ENCODE measurements at places on chromosomes 2 and 18.

DNA sequence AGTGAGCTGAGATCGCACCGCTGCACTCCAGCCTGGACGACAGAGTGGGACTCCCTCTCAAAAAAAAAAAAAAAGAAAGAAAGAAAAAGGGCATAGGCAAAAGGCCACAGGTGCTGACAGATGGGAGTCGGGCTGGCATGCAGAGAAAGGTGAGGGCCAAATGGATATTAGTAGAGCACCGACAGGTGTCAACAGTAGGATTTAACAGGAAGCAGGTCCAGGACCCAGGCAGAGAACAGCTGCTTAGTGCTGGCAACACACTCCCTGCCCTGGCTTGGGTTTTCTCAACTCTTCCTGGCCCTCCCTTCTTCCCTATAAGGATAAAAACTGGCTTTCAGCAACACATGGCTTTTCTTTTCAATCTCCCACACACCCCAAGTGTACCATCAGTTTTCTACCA lies 84.9 kb downstream of the MRO start:
- DNase-seq, result no peak

DNA sequence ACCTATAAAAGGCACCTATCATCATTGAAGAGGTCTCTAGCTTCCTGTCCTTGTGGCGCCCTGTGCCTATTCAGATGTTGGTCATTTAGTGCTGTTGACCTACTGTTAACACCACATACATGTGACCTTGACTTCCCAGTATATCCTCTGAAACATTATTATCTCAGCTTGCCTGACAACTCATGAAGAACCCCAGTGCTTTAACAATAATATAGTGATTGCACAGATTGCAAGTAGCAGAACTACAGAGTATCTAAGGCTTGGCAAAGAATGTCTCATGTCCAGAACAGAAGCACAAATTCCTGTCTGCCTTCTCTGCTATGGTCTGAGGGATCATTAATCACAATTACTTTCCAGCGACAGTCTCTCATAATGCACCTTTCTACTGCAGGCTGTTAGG lies 165.3 kb downstream of the LCLAT1 start:
- no peak for DNase-seq

DNA sequence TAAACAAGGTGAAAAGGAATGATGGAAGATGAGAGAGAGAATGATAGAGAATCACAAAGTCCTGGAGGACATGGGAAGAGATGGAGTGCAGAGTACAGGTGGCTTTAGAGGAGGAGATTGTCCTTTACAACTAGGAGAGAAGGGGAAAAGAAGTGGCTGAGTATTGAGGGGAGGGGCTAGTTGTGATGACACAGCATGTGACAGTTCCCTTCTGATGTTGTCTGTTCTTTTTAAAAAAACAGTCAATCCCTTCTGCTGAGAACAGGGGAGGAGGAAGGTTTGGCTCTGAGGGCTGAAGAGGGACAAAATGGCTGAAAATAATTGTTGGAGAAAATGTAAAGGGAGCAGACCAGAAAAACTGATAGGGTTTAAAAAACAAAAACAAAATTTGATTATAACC lies 44.0 kb downstream of the STEAP3 start:
- DNase-seq, result no peak

GRCh38 chr2:208334230-208334629 lies 68.2 kb downstream of the PIKFYVE start:
- DNase-seq, result no peak

- peak; percentile 52 for DNase-seq
Measured at GRCh38 chr2:16656784-16657391, 8.7 kb downstream of the CYRIA start.

GRCh38 chr18:60147323-60147722 lies 225.3 kb downstream of the MC4R start:
- no peak for DNase-seq

- no peak for DNase-seq
Measured at GRCh38 chr2:40416486-40416885, 35.4 kb downstream of the SLC8A1 start.

GRCh38 chr2:169275696-169276444 lies 86.5 kb downstream of the LRP2 start:
- no peak for DNase-seq

DNA sequence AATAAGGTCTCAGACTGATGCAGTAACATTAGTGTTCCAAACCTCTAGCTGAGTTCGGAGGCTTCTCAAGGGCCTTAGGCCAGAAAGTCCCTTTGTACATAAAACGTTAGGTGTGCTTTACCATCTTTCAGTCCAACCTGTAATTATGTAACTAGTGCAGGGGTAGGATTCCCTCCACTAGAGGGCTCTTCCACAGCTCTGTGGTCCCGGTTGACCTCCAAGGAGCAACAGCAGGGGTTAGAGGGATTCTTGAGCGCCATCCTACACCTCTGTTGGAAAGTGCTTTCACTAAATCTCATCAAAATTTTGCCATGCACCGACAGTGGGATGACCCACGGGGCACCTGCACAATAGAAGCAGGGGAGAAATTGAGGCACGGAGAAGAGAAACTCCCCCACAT lies 155.8 kb upstream of the LRP1B start:
- DNase-seq, result no peak

DNA sequence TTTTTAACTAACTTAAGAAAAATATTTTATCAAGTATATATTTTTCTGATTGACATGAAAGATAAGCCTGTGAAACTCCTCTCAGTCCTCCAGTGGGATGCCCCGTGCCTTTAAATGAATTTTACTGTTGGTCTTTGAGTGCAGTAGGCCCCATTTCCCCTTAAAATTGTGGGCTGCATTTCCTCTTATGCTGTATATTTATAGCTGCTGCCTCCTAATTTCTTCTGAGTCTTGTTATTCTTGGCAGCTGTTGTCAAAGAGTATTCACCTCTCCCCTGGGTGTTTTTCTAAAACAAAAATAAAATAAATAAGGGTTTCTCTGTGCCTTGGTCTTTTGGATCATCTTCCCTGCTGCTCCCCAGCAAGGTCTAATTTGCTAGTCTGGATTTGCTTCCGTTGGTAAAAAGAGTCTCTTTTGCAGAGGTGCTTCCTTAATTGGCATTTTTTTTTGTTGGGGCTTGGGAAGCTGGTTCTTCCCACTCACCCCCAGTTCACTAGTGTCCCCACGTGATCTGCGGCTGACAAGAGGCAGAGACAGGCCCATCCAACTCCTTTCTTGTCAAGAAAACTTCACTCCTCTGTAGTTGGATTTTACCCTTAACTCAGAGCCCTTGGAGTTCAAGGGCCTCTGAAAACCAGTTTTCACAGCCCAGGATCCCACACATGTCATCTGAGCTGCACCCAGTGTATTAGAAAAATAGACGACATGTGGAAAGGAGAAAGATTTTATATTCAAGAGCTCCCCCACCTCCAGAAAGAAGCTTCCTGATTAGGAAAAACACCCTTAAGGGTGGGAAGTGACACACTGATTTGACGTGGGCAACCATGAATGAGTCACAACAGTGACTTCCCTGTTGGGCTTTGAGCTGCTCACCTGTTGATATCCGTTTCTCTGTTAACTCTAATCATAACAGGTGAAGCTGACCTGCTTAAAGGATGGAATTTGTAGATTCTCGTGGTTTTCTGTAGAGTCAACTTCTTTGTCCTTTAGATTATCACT lies 431.5 kb downstream of the DCDC2C start:
- DNase-seq, result peak; percentile 25

GRCh38 chr2:185990861-185991525 lies 252.4 kb downstream of the FSIP2 start:
- no peak for DNase-seq

GRCh38 chr18:34223164-34223892 lies 1.4 kb downstream of the NOL4 start:
- no peak for DNase-seq

DNA sequence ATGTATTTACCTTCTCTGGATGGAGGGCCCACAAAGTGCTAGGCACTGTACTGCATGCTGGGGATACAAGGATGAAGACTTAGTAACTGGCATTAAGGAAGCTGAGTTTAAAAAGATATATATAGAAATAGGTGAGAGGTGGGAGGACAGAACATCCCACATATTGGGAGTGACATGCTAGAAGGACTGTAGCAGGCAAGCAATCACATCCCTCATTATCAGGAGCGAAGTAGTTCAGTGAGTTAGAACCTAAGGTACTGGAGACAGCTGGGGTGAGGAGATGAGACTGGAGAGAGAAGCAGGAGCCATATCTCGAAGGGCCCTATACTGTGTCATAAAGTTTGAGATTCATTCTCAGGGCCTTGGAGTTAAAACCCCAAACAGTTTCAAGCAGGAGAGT lies 10.9 kb upstream of the OSBPL1A start:
- no peak for DNase-seq

- DNase-seq, result no peak
Measured at GRCh38 chr2:10557506-10558265, 109.6 kb upstream of the ODC1 start.

GRCh38 chr2:42809819-42810120 lies 17.4 kb upstream of the HAAO start:
- no peak for DNase-seq

- DNase-seq, result no peak
Measured at GRCh38 chr18:48544116-48544515, 5.3 kb downstream of the CTIF start.

DNA sequence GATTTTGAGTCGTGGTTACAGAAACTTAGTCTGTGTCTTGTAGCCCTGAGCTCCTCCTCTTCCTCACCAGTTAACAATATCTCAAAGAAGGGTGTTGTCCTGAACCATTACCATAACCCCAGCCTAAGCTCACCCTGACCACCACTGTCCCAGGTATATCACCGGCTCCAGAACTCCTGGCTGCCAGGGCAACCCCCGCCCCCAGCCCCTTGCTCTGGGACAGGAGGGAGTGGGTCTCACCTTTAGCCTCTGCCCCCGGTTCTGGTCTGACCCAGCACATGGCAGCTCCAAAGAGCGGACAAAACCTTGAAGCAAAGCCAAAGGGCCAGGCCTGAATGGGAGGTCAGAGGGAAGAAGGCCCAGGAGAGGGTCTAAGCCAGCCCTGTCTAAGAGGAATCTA lies 5.6 kb upstream of the PSMD1 start:
- DNase-seq, result no peak

DNA sequence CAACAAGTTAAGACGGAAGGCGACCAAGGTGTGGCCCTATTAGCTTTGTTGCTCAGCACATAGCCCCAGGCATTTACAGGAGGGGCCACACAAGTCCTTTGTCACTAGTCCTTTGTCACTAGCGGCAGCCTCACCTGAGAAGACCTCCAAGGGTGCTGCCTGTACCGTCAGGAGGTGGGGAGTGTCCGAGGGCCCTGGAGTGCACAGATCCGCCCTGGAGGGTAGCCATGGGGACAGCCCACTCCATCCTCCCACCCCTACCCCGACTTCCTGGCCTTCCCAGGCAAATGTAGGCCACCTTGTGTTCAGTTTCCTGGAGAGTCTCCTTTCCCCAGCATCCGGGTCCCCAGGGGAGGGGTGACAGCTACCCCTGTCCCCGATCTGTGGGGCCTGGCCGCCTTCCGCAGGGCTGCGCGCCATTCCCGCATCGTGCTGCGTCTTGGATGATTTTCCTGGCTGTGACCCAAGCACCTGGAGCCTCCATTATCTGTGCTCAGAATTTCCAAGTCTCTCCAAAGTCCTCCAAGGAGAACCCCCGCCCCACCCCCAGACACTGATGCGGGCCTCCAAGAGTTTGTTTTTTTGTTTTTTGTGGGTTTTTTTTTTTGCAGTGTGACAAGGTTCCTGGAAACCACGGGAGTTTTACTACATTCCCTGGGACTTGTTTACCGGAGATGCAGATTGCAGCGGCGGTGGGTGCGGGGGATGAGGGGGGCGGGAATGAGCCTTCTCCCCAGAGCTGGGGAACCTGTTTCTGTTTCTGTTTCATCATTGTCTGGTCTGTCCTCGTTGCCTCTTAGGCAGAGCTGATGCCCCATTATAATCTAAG lies 28.6 kb downstream of the TEX44 start:
- no peak for DNase-seq

- no peak for DNase-seq
Measured at GRCh38 chr2:109613081-109613921, 465 bp downstream of the SEPTIN10 start.

- DNase-seq, result no peak
Measured at GRCh38 chr2:58638256-58638805, 397.2 kb upstream of the FANCL start.

- no peak for DNase-seq
Measured at GRCh38 chr2:43579275-43579981, 16.4 kb downstream of the THADA start.

DNA sequence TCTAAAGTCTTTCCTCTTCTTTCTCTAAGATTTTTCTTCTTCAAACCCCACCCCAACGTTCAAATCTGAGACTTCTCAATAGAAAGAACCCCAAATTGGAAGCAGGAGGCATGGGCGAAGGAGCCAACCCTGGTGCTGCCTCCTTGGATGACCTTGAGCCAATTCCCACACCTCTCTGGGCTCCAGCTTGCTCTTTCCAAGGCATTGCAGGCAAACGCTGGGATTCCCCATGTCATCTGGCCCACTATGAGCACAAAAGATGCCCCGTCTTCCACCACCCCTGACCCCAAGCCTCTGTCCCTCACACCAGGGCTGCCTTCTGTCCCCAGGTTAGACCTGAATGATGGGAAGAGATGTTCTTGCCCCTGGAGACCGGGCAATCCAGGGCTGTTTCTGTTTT lies 57.0 kb downstream of the TTC32 start:
- no peak for DNase-seq

DNA sequence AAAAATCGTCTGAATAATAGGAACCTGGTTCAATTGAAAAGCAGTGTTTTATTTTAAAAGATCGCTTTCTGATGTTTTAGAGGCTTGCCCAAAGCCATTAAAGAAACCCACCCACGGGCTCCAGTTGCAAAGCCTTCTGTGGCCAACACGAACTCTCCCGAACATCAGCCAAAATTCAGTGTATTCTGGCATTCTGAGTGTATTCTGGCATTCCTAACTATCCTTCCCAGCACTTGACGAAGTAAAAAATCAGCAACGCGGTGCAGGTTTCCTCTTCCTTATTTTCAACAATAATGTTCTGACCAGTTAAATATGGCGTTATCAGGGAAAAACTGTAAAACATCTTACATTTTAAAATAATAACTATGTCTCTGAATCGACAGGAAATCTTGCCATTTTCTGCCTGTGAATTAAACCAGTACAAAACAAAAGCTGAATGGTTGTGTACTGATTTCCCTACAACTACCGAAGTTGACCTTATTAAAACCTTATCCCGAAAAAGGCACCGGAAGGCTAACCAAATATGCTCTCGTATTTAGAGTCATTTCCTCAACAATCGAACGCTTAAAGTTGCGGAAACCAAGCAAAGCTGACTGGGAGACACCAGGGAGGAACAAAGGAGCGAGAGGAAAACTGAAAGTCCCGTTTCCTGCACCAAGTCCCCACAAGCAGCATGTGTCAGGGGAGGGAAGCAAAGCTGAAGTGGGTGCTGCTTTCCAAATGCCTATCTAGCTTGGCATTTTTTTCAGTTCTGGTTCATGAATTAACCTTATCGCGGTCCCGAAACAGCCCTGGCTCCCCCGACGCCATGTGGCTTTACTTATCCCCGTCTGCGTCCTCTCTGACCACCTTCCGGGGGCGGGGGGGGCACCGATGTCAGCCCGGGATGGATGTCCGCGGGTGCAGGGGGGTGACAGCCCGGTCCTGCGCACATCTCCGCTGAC lies 44.3 kb downstream of the ZNF516 start:
- no peak for DNase-seq

GRCh38 chr2:67240507-67240906 lies 156.6 kb upstream of the ETAA1 start:
- no peak for DNase-seq

- DNase-seq, result no peak
Measured at GRCh38 chr2:51734115-51734514, 702.2 kb upstream of the NRXN1 start.

- no peak for DNase-seq
Measured at GRCh38 chr2:190425221-190425866, 17.2 kb downstream of the MFSD6 start.

GRCh38 chr2:138356178-138356577 lies 145.4 kb upstream of the SPOPL start:
- DNase-seq, result no peak

- DNase-seq, result no peak
Measured at GRCh38 chr2:55519938-55520885, 694 bp downstream of the CFAP36 start.

All from SIG-M5 (cell line).